ENCODE measurements at places on chromosomes 4 and X. TPM values are rescaled to one million over a fixed set of nuclear protein-coding genes. Genes with fewer than 3 reads are reported as not detected.

The CXorf49 gene
- not detected for total RNA-seq

The SPON2 gene
- total RNA-seq: 1,031 TPM

The SHISA3 gene
- 0.17 TPM for total RNA-seq

The RELL1 gene
- 58.9 TPM for total RNA-seq

The TLR1 gene
- total RNA-seq: 2.2 TPM

The TEX13D gene
- not detected for total RNA-seq

The PLXNA3 gene
- total RNA-seq: 24.0 TPM

The ETDB gene
- total RNA-seq: not detected

The SPANXA2 gene
- not detected for total RNA-seq

The COX7B2 gene
- not detected for total RNA-seq

The ADH6 gene
- total RNA-seq: not detected

The GAGE1 gene
- total RNA-seq: not detected

The PABPC1L2A gene
- total RNA-seq: not detected

The SHOX gene
- not detected for total RNA-seq

The PLP1 gene
- 1.5 TPM for total RNA-seq

The LIAS gene
- total RNA-seq: 9.9 TPM

The ASMTL gene
- 18.7 TPM for total RNA-seq

The HOPX gene
- total RNA-seq: 12.9 TPM

The DMRTC1 gene
- total RNA-seq: not detected

Data from smooth muscle cell of trachea (primary cell).